Natural killer cell treated with Interleukin-12 subunit alpha and Interleukin-12 subunit beta and Interleukin-15 and Interleukin-18, amount 100 ng/mL, for 72 hours (primary cell): ENCODE measurements at places on chromosomes 3 and 15. TPM values are rescaled to one million over a fixed set of nuclear protein-coding genes. Genes with fewer than 3 reads are reported as not detected.

Gene TMEM207
- not detected for total RNA-seq

Gene SCN11A
- total RNA-seq: 0.05 TPM

Gene WHAMM
- 13.7 TPM for total RNA-seq

Gene PRRT3
- total RNA-seq: 13.4 TPM

Gene TRPM1
- total RNA-seq: not detected

Gene ZDHHC19
- total RNA-seq: 1.0 TPM

Gene AP3B2
- total RNA-seq: 1.4 TPM

Gene MANF
- total RNA-seq: 198 TPM

Gene MTMR10
- 19.1 TPM for total RNA-seq

Gene CLDN11
- not detected for total RNA-seq
